DMS153 (cell line): ENCODE measurements at places on chromosomes 3 and 15.

DNA sequence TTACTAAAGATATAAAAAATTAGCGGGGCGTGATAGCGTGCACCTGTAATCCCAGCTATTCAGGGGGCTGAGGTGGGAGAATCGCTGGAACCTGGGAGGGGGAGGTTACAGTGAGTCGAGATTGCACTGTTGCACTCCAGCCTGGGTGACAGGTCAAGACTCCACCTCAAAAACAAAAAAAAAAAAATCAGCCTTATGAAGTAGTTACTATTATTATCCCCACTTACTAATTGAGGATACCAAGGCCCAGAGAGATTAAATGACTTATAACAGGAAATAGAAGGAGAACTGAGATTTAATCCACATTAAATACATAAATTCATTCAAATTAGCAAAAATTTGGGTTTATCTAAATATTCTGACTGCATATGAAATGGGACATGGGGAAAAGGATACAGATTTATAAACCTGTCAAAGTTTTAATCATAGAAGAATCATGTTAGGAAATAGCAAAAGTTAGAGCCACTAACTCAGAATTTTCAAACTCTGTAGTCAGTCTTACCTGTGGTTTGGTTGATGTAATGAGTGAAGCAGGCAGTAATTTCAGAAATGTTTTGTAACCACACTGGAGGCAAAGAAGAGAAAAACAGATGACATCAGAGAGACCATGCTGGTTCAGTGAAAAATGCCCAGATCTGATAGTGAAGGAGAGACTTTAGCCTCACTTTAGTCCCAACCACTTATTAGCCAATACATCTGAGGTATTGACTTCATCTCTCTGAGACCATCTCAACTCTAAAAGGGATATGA, 25.0 kb upstream of the ACAP2 start:
- no peak for DNase-seq

DNA sequence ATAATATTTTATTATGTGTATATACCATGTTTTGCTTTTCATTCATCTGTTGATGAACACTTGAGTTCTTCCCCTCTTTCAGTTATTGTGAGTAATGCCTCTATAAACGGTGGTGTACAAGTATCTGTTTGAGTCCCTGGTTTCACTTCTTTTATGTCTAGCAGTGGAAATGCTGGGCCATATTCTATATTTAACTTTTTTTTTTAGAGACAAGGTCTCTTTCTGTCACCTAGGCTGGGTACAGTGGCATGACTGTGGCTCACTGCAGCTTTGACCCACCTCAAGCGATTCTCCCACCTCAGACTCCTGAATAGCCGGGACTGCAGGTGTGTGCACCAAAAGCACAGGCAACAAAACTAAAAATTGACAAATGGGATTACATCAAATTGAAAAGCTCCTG, 19.9 kb downstream of the GOLM2 start:
- DNase-seq, result no peak

DNA sequence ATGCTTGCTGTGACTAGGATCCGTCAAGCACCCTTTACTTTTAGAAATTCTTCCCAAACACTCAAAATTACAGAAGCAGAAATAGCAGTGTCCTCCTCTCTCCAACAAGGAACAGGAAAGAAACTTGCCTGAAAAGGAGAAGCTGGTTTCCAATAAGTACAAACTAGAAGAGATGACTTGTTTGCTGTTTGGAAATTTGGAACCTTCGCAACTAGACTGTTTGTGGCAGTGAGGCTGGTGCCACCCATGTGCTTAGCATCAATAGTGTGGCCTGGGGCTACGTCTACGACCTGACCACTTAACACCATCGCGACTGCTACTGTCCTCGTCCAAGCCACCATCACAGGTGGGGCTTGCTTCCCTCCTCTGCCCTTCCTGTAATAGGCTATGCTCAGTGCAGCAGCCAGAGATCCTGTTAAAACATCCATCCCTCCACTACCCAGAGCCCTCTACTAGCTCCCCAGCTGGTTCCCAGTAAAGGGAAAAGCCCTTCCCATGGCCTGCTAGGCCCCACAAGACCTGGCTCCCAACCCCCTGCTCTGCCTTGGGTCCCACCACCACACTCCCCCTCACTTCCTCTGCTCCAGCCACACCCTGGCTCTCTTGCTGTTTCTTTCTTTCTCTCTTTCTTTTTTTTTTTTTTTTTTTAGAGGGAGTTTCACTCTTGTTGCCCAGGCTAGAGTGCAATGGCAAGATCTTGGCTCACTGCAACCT, 52.6 kb upstream of the CCR2 start:
- no peak for DNase-seq

DNA sequence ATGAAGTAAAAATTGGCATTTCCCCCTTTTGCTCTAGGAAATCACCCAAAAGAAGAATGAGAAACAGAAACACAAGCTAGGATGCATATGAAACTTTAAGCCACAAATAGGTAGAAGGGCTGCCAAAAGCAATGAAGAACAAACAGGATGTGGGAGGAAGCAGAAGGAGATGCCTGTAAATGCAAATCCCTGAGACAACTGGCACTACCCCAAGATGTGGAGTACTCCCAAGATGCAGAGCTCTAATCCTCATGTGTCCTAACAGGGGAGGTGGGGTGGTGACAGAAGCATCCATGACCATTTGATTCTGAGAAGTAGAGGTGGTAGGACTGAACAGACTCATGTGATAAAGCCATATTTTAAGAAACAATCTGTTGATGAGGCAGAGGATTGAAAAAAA, 31.9 kb upstream of the ZNF280D start:
- no peak for DNase-seq
